Karpas-422 (cell line): ENCODE measurements at places on chromosomes 2 and 18. TPM values are rescaled to one million over a fixed set of nuclear protein-coding genes. Genes with fewer than 3 reads are reported as not detected.

GRCh38 chr2:133682347-133682746 lies 114.1 kb upstream of the NCKAP5 start:
- DNase-seq: no peak

Gene PTPN2
- 72.2 and 85.2 TPM in 2 replicates for total RNA-seq

GRCh38 chr2:106931717-106932335 lies 45.9 kb upstream of the ST6GAL2 start:
- DNase-seq: no peak

GRCh38 chr2:41294331-41294730 lies 753.5 kb upstream of the PKDCC start:
- DNase-seq: no peak

DNA sequence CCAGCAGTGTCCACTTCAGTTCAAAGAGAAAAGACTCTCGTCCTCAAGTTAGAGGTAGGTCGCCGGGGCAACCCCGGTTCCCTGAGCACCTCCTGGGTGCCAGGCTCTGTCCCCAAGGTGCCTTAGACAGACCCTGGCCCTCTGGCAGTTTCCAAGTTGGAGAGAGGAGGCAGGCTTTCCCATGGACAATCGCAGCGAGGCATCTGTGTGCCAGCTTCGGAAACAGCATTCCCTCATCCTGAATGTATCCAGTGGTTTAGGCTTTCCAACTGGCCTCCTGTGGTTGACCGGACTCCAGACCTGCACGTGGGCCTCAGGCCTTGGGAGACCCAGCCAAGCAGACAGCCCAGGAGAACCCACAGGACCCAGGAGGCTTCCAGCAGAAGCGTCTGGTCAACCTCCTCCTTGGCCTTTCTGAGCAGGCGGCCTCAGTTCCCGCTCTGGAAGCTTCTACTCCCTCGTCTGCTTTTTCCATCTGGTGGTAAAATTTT lies 70.3 kb downstream of the KCNF1 start:
- DNase-seq: no peak

Gene IL36G
- not detected in 2 replicates for total RNA-seq

DNA sequence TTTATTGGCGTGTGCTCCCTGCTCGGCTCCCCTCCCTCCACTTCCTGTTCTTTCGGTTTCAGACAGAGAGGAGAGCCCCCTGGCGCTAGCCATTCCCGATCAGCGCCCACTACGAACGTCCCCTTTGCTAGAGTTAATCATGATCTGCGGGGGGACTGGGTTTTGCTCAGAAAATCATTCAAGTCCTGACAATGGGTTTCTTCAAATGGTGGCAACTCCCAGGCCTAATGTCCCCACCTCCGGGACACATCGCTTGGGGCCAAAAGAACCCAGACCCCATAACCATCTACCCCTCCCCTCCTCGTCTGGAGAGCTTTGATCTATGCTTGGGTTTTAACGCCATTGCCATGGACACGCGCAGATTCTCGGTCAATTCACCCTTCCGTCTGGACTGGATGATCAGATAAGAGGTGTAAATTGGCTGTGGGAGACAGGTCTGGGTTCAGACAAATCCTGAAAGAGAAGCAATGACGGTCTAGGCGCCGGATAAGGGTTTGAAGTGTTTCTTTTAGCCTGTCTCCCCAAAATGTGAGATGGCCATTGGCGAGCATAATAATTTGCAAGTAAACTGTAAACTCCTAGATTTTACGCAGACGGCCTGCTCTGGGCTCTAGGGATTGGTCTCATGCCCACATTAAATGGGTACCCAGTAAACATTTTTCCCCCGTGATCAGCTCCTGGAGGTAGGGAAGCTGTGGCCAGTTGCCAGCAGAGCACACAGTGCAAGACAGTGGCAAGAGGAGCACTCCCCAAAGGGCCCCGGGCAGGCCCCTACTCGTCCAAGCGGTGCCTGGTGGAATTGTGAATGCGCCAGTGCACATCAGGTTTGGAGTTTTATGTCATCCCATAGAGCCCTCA lies 4.7 kb downstream of the NRP2 start:
- DNase-seq: no peak

DNA sequence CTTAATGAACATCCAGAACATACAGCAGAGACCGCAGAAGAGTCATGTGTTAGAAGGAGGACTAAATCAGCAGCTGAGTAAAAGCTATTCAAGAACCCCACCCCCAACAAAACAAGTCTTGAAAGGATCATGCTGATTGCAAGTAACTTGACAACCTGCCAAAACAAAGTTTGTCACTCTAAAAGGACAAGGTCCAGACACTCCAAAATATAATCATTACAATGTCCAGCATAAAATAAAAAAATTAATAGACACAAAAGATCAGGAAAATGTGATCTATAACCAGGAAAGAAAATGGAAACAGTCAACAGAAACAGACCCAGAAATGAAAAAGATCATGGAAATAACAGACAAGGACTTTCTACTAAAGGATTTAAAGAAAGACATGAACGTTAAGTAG lies 28.5 kb downstream of the CCDC88A start:
- no peak for DNase-seq

GRCh38 chr2:126299469-126299976 lies 356.4 kb upstream of the GYPC start:
- no peak for DNase-seq
